HepG2 (cell line): ENCODE measurements at places on chromosomes 13 and 19.

DNA sequence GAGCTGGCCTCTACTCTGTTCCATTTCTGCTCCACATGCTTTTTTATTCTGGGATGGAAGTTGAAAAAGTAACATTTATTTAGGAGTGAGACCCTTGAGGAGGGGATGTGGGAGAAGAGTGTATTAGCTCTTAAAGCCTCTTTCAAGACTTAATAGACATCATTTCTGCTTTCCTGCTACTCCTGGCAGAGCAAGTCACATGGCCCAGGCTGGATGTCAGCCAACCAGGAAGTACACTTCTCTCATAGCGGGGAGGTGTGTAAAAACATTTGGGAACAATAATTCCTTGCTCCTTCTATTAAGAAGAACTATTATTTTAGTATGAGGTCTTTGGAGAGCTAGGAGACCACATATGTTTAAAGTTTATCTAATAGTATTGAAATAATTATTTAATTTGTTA, 40.6 kb upstream of the FAM216B start:
- peaks cover 1% of the 10 kb centered on the region; the same call in 1 of the 2 replicates for H3K27me3 ChIP-seq
- no peak for DNase-seq
- H3K4me3 ChIP-seq, result no peak overlapping the region
- no peak overlapping the region for H3K27ac ChIP-seq
- no peaks in the 10 kb centered on the region for H3K4me1 ChIP-seq
- H3K36me3 ChIP-seq, result no peaks in the 10 kb centered on the region

GRCh38 chr13:107242138-107242537, 674.2 kb upstream of the ARGLU1 start:
- no peaks in the 10 kb centered on the region for H3K36me3 ChIP-seq
- DNase-seq, result no peak
- no peak overlapping the region for H3K27ac ChIP-seq
- no peaks in the 10 kb centered on the region for H3K27me3 ChIP-seq

- H3K27ac ChIP-seq, result no peak overlapping the region
- peaks cover 37% of the 10 kb centered on the region; the same call in 2 of the 3 replicates for H3K36me3 ChIP-seq
- DNase-seq, result no peak
- H3K27me3 ChIP-seq, result no peaks in the 10 kb centered on the region
- peaks cover 1% of the 10 kb centered on the region; the same call in 1 of the 2 replicates for H3K4me1 ChIP-seq
Measured at GRCh38 chr19:1361601-1362386, 21.9 kb upstream of the NDUFS7 start.

DNA sequence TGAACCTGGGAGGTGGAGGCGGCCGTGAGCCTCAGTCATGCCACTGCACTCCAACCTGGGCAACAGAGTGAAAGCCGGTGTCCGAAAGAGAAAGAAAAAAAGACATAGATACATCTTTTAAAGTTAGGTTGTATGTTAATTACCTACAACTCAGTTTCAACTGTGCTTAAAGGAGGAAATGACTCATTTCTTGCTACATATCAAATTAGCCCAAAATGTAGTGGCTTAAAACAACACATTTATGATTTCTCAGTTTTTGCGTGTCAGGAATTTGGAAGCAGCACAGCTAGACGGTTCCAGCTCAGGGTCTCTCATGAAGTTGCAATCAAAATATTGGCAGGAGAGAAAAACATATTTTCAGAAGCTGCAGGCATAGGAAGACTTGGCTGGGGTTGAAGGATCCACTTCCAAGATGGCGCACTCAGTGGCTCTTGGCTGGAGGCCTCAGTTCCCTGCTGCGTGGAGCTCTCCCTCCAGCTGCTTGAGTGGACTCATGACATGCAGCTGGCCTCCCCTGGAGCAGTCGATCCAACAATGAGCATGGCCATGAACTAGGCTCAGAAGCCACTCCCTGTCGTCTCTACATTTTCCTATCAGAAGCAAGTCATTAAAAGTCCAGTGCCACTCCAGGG, 7.1 kb downstream of the LDLR start:
- peaks cover 55% of the 10 kb centered on the region for H3K36me3 ChIP-seq
- H3K4me1 ChIP-seq, result peaks cover 56% of the 10 kb centered on the region
- H3K27ac ChIP-seq, result peak overlapping the region; percentile 8
- no peaks in the 10 kb centered on the region; the same call in 2 of the 3 replicates for H3K27me3 ChIP-seq
- no peak overlapping the region for H3K4me3 ChIP-seq

DNA sequence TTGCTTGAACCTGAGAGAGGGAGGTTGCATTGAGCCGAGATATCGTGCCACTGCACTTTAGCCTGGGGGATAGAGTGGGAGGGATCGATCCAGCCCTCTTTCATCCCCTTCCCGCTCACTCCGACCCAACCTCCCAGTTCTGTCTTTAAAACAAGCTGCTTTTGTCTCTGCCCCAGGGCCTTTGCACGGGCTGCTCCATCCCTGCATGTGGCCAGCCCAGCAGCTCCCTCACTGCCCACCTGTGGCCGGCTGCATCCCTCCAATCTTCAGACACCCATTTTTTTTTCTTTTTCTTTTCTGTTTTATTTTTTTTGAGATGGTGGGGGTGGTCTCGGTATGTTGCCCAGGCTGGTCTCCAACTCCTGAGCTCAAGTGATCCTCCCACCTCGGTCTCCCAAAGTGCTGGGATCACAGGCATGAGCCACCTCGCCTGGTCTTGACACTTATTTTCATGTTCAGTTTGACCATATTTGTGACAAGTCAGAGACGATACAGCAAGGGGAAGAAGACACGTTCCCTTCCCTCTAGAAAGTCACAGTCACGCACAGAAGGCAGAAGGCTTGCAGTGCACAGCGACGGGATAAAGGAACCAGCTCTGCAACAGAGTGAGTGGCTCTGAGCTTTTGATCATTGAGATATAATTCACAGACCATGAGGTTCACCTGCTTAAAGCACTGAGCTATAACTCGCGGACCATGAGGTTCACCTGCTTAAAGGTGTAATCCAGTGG, 31.8 kb downstream of the EFNA2 start:
- H3K4me3 ChIP-seq, result no peak overlapping the region
- no peak overlapping the region for H3K27ac ChIP-seq
- H3K36me3 ChIP-seq, result no peaks in the 10 kb centered on the region
- H3K4me1 ChIP-seq, result peaks cover 64% of the 10 kb centered on the region
- DNase-seq, result no peak
- peaks cover 8% of the 10 kb centered on the region for H3K27me3 ChIP-seq

GRCh38 chr13:101123028-101123427, 293.3 kb downstream of the NALCN start:
- no peaks in the 10 kb centered on the region for H3K36me3 ChIP-seq
- DNase-seq, result no peak
- H3K4me1 ChIP-seq, result no peaks in the 10 kb centered on the region
